ENCODE measurements at places on chromosomes 12 and 14. TPM values are rescaled to one million over a fixed set of nuclear protein-coding genes. Genes with fewer than 3 reads are reported as not detected.

ATN1 gene
- 34.4 TPM for total RNA-seq

IGF1 gene
- total RNA-seq = not detected

SYNDIG1L gene
- not detected for total RNA-seq

AHNAK2 gene
- 129 TPM for total RNA-seq

KRT6C gene
- total RNA-seq = not detected

CEP83 gene
- 4.7 TPM for total RNA-seq

HVCN1 gene
- 2.3 TPM for total RNA-seq

GLT8D2 gene
- 10.9 TPM for total RNA-seq

KLHDC1 gene
- total RNA-seq = 0.38 TPM

All from mesangial cell (primary cell).